Diencephalon (tissue), 1 donor: ENCODE measurements at places on chromosomes 3 and 15. TPM values are rescaled to one million over a fixed set of nuclear protein-coding genes. Genes with fewer than 3 reads are reported as not detected.

Gene CLDN16
- total RNA-seq, result 0.46 TPM

Gene SNTN
- total RNA-seq, result 2.3 TPM

Gene CHRFAM7A
- 14.8 TPM for total RNA-seq

Gene ZIC4
- total RNA-seq, result 38.1 TPM

Gene SLC6A20
- total RNA-seq, result 5.1 TPM

Gene ADGRG7
- total RNA-seq, result not detected
